ENCODE measurements at places on chromosomes 6 and 20.

- no peak for DNase-seq
- no peak overlapping the region for H3K27ac ChIP-seq
- no peaks in the 10 kb centered on the region for H3K27me3 ChIP-seq
Observed at GRCh38 chr6:166318649-166319600, 10.7 kb upstream of the PRR18 start.

- H3K4me1 ChIP-seq = peaks cover 32% of the 10 kb centered on the region
- no peaks in the 10 kb centered on the region for H3K36me3 ChIP-seq
Observed at GRCh38 chr6:47245745-47246371, 63.8 kb downstream of the TNFRSF21 start.

DNA sequence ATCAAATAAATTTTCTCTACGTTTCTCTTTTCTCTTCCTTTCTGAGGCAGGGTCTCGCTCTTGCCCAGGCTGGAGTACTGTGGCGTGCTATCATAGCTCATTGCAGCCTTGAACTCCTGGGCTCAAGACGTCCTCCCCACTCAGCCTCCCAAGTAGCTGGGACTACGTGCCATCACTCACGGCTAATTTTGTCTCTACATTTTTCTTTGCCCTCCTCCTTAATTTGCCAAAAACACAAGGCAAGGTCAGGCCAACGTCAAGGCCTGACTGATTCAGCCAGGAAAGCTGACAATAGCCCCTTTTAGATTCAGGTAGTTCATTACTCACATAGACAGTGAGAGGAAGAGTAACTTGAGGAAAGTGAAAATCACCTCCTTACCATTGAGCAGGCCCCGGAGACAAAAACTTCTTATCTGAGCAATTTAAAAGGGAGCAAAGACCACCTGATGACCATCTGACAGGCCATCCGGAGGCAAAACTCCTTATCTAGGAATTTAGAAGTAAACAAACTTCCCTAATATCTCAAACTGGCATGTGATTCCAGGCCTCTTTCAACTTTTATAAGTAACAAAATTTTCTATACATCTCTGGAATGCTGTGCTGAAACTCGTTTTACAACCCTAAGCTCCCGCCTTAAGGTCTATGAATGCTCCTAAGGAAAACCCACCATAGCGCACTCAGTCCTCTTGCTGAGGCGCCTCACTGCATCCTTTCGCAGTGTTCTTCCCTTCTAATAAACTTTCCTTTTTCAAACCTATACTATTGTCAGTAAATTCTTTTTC lies 42.1 kb upstream of the SRPK1 start:
- no peaks in the 10 kb centered on the region for H3K4me1 ChIP-seq
- H3K27me3 ChIP-seq = peaks cover 11% of the 10 kb centered on the region
- H3K27ac ChIP-seq = no peak overlapping the region
- DNase-seq = no peak
- H3K4me3 ChIP-seq = no peak overlapping the region

DNA sequence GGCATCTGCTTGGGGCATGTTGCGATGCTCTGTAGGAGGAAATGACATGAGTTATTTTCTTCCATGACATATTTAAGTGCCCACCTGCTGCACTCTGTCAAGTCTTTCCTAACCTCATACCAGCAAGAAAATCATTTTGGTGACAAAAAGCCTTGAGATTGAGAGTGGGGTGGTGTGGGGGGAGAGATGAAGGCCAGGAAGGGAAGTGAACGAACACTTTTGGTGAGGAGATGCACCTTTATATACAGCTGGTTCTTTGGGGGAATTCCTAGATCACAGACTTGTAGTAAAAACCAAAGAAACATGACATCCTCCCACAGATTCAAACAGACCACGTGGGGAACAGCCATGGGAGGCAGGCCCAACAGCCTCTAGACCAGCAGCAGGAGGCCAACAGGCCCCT lies 26.1 kb downstream of the NCOA5 start:
- peaks cover 76% of the 10 kb centered on the region for H3K36me3 ChIP-seq
- H3K27ac ChIP-seq = peak overlapping the region; percentile 89
- no peak overlapping the region for H3K4me3 ChIP-seq
- DNase-seq = no peak
- peaks cover 59% of the 10 kb centered on the region for H3K4me1 ChIP-seq

DNA sequence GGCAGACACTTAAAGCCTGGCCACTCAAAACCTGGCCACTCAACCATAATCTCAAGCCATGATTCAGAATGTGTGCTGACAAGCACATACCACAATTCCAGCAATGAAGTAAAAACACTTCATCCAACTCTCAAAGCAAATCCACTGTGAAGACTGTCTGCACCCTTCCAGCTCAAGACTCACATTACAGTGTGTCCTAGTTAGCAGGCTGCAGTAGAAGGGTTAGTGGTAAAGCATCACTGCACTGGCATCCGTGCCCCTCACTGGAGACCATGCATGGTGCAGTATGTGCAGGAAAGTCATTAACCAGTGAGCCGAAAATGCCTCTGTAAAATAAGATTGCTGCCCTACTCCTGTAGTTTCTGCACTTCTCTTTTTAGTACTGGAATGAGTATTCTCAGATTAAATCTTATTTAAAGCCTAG lies 43.4 kb downstream of the SLC23A2 start:
- no peak for DNase-seq
- peaks cover 24% of the 10 kb centered on the region for H3K4me1 ChIP-seq
- H3K27me3 ChIP-seq = no peaks in the 10 kb centered on the region
- no peak overlapping the region for H3K4me3 ChIP-seq

GRCh38 chr6:113684382-113684901 lies 172.7 kb upstream of the MARCKS start:
- no peak for DNase-seq
- H3K4me3 ChIP-seq = no peak overlapping the region

GRCh38 chr6:14472255-14472985 lies 354.8 kb downstream of the CD83 start:
- H3K4me1 ChIP-seq = peaks cover 8% of the 10 kb centered on the region
- peaks cover 5% of the 10 kb centered on the region for H3K36me3 ChIP-seq
- no peaks in the 10 kb centered on the region for H3K27me3 ChIP-seq
- no peak overlapping the region for H3K4me3 ChIP-seq
- no peak for DNase-seq

DNA sequence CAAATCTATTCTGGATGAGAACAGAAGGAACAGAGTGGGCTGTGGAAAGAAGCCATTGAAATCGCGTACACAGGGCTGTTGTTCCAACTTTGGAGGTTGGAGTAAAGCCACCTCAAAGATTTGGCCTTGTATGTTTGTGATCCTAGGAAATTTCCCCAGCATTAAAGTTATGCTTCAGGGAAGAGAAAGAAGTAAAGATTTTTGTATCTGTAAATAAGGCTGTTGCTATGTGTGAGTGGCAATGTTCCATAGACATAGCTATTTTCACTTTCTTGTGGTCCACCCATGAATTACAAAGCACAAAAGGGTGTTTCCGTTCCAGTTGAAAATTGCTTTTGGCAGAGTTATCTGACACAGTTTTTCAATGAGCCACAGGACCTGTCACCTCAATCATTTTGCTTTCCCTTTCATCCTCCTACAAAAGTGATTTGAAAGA lies 321.3 kb downstream of the TFAP2B start:
- no peaks in the 10 kb centered on the region for H3K4me1 ChIP-seq
- no peak for DNase-seq
- no peaks in the 10 kb centered on the region for H3K36me3 ChIP-seq
- no peak overlapping the region for H3K27ac ChIP-seq
- no peaks in the 10 kb centered on the region for H3K27me3 ChIP-seq

GRCh38 chr20:3080939-3081388 lies 3.6 kb downstream of the AVP start:
- no peak overlapping the region for H3K4me3 ChIP-seq
- peaks cover 46% of the 10 kb centered on the region for H3K27me3 ChIP-seq
- H3K27ac ChIP-seq = no peak overlapping the region

- no peaks in the 10 kb centered on the region for H3K27me3 ChIP-seq
- no peak for DNase-seq
- H3K4me3 ChIP-seq = no peak overlapping the region
- H3K27ac ChIP-seq = no peak overlapping the region
- peaks cover 36% of the 10 kb centered on the region for H3K36me3 ChIP-seq
Observed at GRCh38 chr6:118700531-118700930, 49.1 kb upstream of the CEP85L start.

DNA sequence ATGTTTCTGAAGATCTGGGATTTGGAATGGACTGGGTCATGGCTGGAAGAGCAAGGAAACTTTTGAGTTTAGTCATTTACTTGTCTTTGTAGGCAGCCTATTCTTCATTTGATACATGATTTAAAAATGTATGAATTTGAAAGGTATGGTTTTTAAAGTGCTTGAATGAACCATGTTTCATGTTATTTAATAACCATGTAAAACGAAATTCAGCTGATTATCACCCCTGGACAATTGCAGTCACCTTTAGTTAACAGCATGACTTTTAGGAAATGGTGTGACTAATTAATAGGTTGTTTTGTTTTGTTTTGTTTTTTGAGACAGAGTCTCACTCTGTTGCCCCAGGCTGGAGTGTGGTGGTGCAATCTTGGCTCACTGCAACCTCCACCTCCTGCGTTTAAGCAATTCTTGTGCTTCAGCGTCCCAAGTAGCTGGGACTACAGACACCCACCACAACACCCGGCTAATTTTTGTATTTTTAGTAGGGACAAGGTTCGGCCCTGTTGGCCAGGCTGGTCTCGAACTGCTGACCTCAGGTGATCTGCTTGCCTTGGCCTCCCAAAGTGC lies 2.1 kb downstream of the STX11 start:
- peaks cover 67% of the 10 kb centered on the region for H3K4me1 ChIP-seq
- H3K4me3 ChIP-seq = peak overlapping the region; percentile 91
- no peak for DNase-seq
- no peaks in the 10 kb centered on the region for H3K27me3 ChIP-seq
- peaks cover 54% of the 10 kb centered on the region for H3K36me3 ChIP-seq
- H3K27ac ChIP-seq = peak overlapping the region; percentile 96

DNA sequence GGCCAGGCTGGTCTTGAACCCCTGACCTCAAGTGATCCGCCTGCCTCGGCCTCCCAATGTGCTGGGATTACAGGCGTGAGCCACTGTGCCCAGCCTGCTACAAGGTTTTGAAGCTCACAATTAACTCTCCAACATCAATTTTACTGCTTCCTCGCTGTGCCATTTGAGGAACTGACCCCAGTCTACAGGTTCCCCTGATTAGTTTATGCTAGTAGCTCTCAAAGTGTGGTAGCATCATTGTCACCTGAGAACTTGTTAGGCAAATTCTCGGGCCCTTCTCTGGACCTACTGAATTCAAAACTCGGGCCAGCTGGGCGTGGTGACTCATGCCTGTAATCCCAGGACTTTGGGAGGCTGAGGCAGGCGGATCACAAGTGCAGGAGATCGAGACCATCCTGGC lies 49.4 kb downstream of the MCUR1 start:
- DNase-seq = no peak
- H3K27ac ChIP-seq = no peak overlapping the region
- H3K27me3 ChIP-seq = no peaks in the 10 kb centered on the region

GRCh38 chr20:32017711-32018251 lies 7.5 kb downstream of the CCM2L start:
- H3K4me1 ChIP-seq = peaks cover 19% of the 10 kb centered on the region
- H3K4me3 ChIP-seq = peak overlapping the region; percentile 66
- no peak for DNase-seq
- no peaks in the 10 kb centered on the region for H3K36me3 ChIP-seq
- H3K27me3 ChIP-seq = peaks cover 61% of the 10 kb centered on the region

DNA sequence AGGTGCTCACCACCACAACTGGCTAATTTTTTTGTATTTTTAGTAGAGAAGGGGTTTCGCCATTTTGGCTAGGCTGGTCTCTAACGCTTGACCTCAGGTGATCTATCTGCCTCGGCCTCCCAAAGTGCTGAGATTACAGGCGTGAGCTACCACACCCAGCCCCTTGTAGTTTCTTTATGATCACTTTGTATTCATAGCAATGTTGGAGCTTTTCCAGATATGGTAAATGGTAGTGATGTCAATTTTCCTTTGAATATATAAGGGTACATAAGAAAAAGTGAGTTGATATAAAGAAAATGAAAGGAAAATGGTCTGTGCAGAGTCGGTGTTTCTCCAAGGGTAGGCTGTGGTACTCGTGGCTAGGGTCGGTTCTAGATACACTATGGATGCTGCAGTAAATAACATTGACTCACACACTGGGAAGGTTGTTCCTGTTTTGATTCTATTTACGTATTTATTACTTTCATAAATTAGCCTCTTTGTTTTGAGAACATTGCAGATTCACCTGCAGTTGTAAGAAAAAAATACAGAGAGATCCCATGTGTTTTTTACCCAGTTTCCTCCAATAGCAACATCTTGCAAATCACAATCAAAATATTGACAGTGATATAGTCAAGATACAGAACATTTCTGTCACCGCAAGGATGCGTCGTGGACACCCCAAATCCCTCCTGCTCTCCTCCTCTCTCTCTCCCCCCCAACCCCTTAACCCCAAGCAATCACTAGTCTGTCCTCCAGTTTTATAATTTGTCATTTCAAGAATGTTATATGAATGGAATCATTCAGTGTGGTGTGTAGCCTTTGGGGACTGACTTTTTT lies 2.5 kb downstream of the ZNF831 start:
- H3K4me1 ChIP-seq = peaks cover 92% of the 10 kb centered on the region
- H3K27ac ChIP-seq = peak overlapping the region; percentile 87
- no peaks in the 10 kb centered on the region for H3K27me3 ChIP-seq
- H3K4me3 ChIP-seq = peak overlapping the region; percentile 78
- DNase-seq = no peak
- H3K36me3 ChIP-seq = peaks cover 16% of the 10 kb centered on the region

GRCh38 chr6:112429226-112429625 lies 82.1 kb downstream of the RFPL4B start:
- H3K27me3 ChIP-seq = no peaks in the 10 kb centered on the region
- H3K4me3 ChIP-seq = no peak overlapping the region
- no peak for DNase-seq
- H3K27ac ChIP-seq = no peak overlapping the region

- H3K4me3 ChIP-seq = peak overlapping the region; percentile 86
- peak overlapping the region; percentile 61 for H3K27ac ChIP-seq
- no peaks in the 10 kb centered on the region for H3K27me3 ChIP-seq
Observed at GRCh38 chr20:38473367-38473795, 738 bp downstream of the RALGAPB start.

DNA sequence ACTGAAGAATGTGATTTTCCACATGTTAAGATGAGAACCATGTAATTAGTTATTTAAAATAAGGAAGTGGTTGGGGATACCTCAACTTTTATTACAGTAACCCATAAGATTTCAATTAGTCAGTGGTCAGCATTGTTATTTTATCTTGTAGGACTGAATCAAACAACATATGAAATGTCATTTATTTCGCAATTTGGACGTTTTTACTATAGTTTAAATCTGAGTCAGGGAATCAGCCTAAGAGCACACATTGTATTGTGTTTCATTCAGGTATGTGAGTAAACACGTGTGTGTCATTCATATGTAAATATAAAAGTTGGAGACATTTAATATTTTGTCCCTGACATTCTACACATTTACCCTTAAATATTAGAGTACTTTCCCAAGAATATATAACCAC lies 1418.7 kb downstream of the GRIK2 start:
- no peaks in the 10 kb centered on the region for H3K4me1 ChIP-seq
- H3K36me3 ChIP-seq = no peaks in the 10 kb centered on the region

DNA sequence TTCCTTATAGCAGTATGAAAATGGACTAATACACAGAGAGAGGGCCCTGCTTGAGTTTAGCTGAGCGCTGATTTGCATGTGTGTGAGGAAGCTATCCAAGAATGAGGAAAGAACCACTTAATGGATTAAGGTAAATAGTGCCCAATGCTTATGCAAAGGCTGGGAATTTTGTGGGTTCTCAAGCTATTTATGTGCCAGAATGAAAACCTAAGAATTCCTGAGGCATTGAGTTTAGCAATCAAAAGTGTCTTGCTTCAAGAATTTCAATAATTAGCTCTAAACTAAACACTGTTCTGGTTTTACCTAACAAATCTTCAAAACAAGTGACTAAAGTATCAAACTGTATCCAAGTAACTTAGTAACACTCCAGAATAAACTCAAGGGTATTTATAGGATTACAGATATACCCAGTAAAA lies 7.0 kb upstream of the OR14J1 start:
- H3K4me1 ChIP-seq = no peaks in the 10 kb centered on the region
- H3K4me3 ChIP-seq = no peak overlapping the region
- peaks cover 23% of the 10 kb centered on the region for H3K27me3 ChIP-seq
- no peaks in the 10 kb centered on the region for H3K36me3 ChIP-seq
- no peak for DNase-seq
- H3K27ac ChIP-seq = no peak overlapping the region

Data from activated naive CD8-positive, alpha-beta T cell treated with anti-CD3 and anti-CD28 coated beads, Interleukin-2, amount 50 U/mL, for 24 hours (primary cell).